Psoas muscle (tissue), 8 donors: ENCODE measurements at places on chromosomes 5 and 9. TPM values are rescaled to one million over a fixed set of nuclear protein-coding genes. Genes with fewer than 3 reads are reported as not detected.
A peak's percentile ranks its signal among the peaks of the same experiment; 100 is the strongest.

Gene TUSC1
- 8.3 TPM for total RNA-seq

GRCh38 chr5:10665799-10666198, 95.2 kb downstream of the DAP start:
- DNase-seq, result no peak
- H3K4me1 ChIP-seq, result peaks cover 22% of the 10 kb centered on the region
- no peak overlapping the region for H3K4me3 ChIP-seq

- H3K27ac ChIP-seq, result no peak overlapping the region
- H3K4me3 ChIP-seq, result no peak overlapping the region
- no peaks in the 10 kb centered on the region for H3K27me3 ChIP-seq
- H3K4me1 ChIP-seq, result no peaks in the 10 kb centered on the region
Measured at GRCh38 chr5:42870882-42871418, 59.3 kb upstream of the SELENOP start.

Gene REEP2
- 3.8 TPM for total RNA-seq

DNA sequence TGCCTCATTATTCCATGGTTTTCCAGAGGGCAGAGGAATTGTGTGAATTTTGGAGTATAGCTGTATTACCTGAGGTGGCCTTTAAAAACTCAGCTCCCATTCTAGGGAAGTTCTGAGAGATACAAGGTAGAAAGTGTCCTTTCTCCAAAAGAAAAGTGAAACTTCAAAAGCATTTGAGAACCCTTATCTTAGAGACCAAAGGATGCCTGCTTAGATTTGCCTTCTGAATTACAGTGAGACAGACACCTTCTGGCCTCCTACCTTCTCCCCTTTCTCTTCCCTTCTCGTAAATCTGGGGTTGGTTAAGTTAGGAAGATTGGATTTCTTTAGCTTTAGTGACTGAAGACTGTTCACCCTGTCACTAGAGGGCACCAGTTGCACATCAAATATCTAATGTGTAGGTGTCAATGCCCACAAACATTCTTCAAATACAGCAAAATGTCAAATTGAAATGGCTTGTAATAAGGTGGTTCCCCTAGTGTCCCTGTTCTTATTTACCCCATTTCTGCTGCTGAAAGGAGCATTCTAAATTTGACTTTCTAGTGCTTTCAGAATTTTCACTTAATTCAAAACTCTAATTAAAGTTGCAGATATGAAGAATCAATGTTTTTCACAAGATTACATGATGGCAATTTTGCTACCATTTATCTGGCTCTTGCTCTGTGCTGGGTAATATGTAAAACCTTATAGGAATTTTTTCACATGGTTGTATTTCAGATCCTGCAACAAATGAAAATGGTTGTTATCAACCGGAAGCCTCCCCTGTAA, 46.7 kb downstream of the PRRC1 start:
- no peak overlapping the region for H3K4me3 ChIP-seq
- DNase-seq, result no peak
- peak overlapping the region; percentile 7 for H3K27ac ChIP-seq
- peaks cover 31% of the 10 kb centered on the region for H3K4me1 ChIP-seq

DNA sequence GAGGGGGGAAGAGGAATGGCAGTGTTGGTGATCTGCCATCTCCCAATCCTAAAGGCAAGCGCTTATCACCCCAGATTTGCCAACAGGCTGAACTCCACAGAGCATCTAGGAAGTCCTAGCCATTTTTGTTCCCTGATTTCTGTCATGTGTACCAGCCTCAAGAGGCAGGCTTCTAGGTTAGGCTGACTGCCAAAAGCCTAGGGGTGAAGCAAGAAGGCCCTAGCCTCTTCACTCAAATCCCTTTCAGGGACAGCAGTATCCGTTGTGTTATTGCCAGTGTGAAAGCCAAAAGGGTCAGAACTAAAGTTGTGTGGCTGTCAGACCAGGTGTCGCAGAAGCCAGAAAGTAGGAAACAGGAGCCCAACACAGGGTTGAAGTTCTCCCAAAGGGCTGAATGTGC, 14.7 kb downstream of the IGIP start:
- peaks cover 13% of the 10 kb centered on the region for H3K4me1 ChIP-seq
- H3K4me3 ChIP-seq, result no peak overlapping the region

Gene FBXW5
- 236 TPM for total RNA-seq
